Left lung (tissue), 14 donors: ENCODE measurements at places on chromosomes 4 and X.

DNA sequence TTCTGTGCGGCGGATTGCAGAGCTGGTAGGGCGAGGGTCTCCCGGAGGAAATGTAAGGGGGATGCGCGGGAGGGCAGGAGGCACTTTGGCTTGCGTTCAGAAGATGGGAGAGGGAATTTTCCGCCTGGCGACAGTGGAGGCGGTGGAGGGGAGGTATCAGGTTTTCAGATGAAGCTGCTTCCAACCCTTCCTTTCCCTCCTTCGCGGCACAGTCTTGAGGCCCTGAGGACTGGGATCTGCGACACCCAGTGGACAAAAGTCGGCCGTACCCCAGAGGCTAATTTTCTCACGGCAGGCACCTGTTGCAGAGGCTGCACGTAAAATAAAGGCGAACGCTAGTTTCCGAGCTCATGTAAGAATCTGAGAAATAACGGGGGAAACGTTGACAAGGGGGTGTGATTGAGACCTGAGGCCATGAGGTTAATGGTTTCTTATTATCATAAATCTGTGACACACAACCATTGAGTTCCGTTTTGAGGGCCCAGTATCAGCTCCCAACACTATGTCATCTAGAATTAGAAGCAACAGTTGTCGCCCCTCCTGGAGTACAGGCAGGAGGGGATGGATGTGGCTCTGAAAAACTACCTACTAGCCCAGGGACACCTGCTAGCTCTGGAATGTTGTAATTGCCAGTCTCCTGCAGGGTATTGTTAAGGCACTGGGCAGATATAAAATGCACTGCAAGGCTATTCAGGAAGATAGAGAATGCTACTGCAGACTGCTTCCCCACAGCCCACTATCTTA is 1.1 kb downstream of the ZCCHC18 start:
- peaks cover 3% of the 10 kb centered on the region for H3K27me3 ChIP-seq
- H3K36me3 ChIP-seq, result no peaks in the 10 kb centered on the region
- no peaks in the 10 kb centered on the region for H3K4me1 ChIP-seq
- peak overlapping the region; percentile 3 for H3K4me3 ChIP-seq
- no peak overlapping the region for H3K27ac ChIP-seq

DNA sequence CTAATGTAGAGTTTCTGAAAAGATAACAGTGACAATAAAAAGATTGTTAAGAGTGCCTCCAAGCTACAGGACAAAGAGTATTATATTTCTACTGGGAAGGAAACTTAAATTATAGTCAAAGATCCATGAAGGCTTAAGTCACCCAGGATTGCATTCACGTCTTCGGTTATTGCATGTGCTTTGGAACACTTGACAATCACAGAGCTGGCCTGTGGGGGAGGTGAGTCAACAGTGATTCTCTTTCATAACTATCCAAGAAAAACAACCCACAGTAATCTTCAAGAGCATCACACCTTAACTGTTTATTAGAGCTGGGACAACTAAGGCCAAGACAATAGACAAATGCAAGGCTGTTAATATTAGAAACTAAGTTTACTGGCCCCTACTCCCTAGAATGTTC is 40.3 kb downstream of the PDGFC start:
- DNase-seq, result peak; percentile 14
- no peaks in the 10 kb centered on the region for H3K36me3 ChIP-seq
- H3K27ac ChIP-seq, result no peak overlapping the region
- no peaks in the 10 kb centered on the region for H3K4me1 ChIP-seq
- H3K27me3 ChIP-seq, result no peaks in the 10 kb centered on the region

- no peaks in the 10 kb centered on the region for H3K36me3 ChIP-seq
- H3K4me1 ChIP-seq, result no peaks in the 10 kb centered on the region
- no peaks in the 10 kb centered on the region for H3K27me3 ChIP-seq
- no peak for DNase-seq
- no peak overlapping the region for H3K27ac ChIP-seq
These were observed 37.1 kb downstream of the TMEM150C start for GRCh38 chr4:82524570-82525152.

- no peaks in the 10 kb centered on the region for H3K4me1 ChIP-seq
- H3K4me3 ChIP-seq, result no peak overlapping the region
- H3K27ac ChIP-seq, result no peak overlapping the region
- no peaks in the 10 kb centered on the region for H3K36me3 ChIP-seq
- no peak for DNase-seq
- H3K27me3 ChIP-seq, result no peaks in the 10 kb centered on the region
These were observed 10.0 kb upstream of the SPRY1 start for GRCh38 chr4:123386609-123387008.

GRCh38 chr4:182263562-182263961 is 20.4 kb downstream of the TENM3 start:
- H3K27ac ChIP-seq, result no peak overlapping the region
- H3K27me3 ChIP-seq, result no peaks in the 10 kb centered on the region
- no peak for DNase-seq
- H3K36me3 ChIP-seq, result no peaks in the 10 kb centered on the region
- no peak overlapping the region for H3K4me3 ChIP-seq

GRCh38 chr4:172202480-172203076 is 389.4 kb downstream of the GALNTL6 start:
- H3K27me3 ChIP-seq, result no peaks in the 10 kb centered on the region
- no peaks in the 10 kb centered on the region for H3K36me3 ChIP-seq
- DNase-seq, result no peak
- H3K27ac ChIP-seq, result no peak overlapping the region
- H3K4me3 ChIP-seq, result no peak overlapping the region

DNA sequence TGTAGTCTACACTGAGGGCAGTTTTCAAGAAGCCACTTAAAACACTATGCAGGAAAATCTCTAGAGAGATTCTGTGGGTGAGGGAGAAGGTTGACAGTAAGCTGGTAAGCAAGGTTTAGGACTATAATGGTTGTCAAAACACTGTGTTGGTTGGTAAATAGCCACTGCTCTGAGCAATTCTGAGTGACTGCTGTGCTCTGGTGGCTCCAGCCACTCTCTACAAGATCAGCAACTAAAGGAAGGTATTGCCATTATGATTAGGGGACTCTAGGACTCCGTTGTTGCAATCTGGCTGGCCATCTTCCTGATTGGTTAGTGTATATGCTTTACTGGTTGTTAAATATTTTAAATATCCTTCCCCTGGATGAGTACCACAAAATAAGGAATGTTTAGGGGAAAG is 5.5 kb upstream of the FAM47E start:
- H3K4me1 ChIP-seq, result peaks cover 4% of the 10 kb centered on the region
- H3K27me3 ChIP-seq, result peaks cover 12% of the 10 kb centered on the region
- H3K27ac ChIP-seq, result no peak overlapping the region
- DNase-seq, result no peak
- H3K36me3 ChIP-seq, result no peaks in the 10 kb centered on the region

GRCh38 chrX:39222346-39223113 is 421.3 kb downstream of the MID1IP1 start:
- H3K27me3 ChIP-seq, result no peaks in the 10 kb centered on the region
- no peak for DNase-seq
- H3K4me3 ChIP-seq, result no peak overlapping the region
- H3K36me3 ChIP-seq, result no peaks in the 10 kb centered on the region
- H3K27ac ChIP-seq, result no peak overlapping the region

DNA sequence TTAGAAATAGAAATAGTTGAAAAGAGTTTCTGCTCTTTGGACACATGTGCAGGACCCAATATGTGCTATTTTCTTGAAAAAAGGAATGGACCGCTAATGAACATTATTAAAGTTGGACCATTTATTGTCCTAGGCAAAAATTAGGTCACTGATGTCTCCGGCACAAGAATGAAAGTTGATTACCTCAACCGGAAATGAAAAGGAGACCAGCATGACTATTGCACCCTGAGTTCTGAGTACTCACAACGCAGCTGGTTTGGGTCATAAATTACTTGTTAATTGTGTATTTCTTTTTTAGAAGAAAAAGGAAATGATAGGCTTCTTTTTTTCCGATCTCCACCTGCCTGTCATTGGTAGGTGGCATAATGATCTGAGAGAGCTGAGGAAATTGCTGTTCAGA is 232.7 kb downstream of the ARHGAP24 start:
- peak overlapping the region; percentile 51 for H3K27ac ChIP-seq
- H3K4me1 ChIP-seq, result no peaks in the 10 kb centered on the region
- no peak for DNase-seq
- no peaks in the 10 kb centered on the region for H3K27me3 ChIP-seq
- H3K36me3 ChIP-seq, result no peaks in the 10 kb centered on the region

- H3K27ac ChIP-seq, result no peak overlapping the region
- no peaks in the 10 kb centered on the region for H3K36me3 ChIP-seq
- no peaks in the 10 kb centered on the region for H3K4me1 ChIP-seq
- no peaks in the 10 kb centered on the region for H3K27me3 ChIP-seq
- no peak overlapping the region for H3K4me3 ChIP-seq
These were observed 164.3 kb downstream of the PDHA2 start for GRCh38 chr4:96003951-96004740.

DNA sequence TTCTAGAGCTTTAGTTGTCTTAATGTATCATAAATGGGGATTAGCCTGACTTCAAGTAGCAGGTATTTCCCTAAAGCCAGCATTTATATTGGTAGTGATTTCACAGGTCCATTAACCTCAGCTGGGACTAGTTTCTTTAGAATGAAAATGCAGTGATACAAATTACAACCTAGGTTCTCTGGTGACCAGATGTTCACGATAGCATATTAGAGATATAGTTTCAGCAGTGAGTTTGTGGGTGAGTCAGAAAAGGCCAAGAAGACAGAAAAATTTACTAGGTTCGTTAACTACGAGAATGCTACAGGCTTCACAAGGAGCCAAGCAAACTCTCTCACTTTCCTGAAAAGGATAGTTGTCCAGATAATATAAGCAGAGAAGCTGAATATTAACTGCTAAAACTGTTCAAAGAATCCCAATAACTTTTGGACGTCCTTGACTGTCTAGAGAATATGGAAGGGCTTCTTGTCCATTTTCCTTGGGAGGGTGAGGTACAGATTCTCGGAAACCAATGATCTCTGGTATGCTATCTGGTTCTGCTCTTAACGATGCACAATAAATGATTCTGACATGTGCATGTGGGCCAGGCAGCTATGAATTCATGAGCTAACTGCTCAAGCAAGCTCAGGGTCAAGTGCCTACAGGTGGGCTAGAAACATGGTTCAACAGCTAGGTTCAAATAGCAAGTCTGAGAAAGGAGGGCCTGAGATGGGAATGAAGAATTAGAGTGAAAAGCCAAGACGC is 6.0 kb upstream of the SPCS3 start:
- H3K4me3 ChIP-seq, result no peak overlapping the region
- H3K27ac ChIP-seq, result no peak overlapping the region
- H3K36me3 ChIP-seq, result no peaks in the 10 kb centered on the region
- H3K4me1 ChIP-seq, result peaks cover 3% of the 10 kb centered on the region

DNA sequence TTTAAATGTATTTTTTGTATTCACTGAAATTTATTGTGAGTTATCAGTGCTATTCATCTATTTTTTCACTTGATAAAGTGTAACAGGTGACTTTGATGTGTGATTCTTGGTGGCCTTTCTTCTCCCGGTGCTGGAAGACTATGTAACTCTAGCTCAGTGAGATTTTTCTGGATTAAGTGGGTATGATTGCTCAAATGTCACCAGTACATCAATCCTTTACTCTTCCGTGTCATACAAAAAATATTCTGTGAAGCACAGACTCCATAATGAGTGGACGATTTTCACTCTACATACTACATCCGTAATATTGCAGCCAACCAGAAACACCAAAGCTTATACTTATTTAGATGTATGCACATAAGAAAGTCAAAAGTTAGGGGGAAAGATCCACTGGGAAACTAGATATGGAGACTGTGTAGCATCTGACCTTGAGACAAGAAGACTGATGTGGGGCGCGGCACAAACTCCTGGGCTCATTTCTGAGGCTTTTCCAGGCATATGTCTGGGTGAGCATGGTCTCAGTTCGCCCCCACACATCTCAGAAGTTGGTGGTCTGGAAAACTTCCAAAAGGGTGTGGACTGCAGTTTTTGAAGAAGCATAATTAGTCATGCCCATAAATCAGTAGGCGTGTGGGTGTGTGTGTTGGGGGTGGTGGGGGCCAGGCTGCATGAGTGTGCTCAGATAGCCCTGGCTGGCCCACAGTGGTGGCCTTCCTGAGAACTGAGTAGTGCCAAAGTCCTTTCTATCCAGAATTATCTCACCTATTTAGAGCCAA is 53.9 kb upstream of the TENM3 start:
- no peaks in the 10 kb centered on the region for H3K36me3 ChIP-seq
- no peak for DNase-seq

- H3K27ac ChIP-seq, result no peak overlapping the region
- no peak for DNase-seq
- H3K4me1 ChIP-seq, result no peaks in the 10 kb centered on the region
- H3K36me3 ChIP-seq, result no peaks in the 10 kb centered on the region
These were observed 87.6 kb upstream of the TSPAN7 start for GRCh38 chrX:38473701-38474100.

- DNase-seq, result no peak
- H3K36me3 ChIP-seq, result no peaks in the 10 kb centered on the region
- no peak overlapping the region for H3K27ac ChIP-seq
- no peak overlapping the region for H3K4me3 ChIP-seq
- H3K27me3 ChIP-seq, result no peaks in the 10 kb centered on the region
These were observed 38.7 kb upstream of the FGF2 start for GRCh38 chr4:122787940-122788339.

- no peak overlapping the region for H3K27ac ChIP-seq
- no peak for DNase-seq
- H3K36me3 ChIP-seq, result no peaks in the 10 kb centered on the region
These were observed 30.6 kb downstream of the GYG2 start for GRCh38 chrX:2859197-2859797.

GRCh38 chr4:180314972-180315371 is 1928.2 kb upstream of the TENM3 start:
- DNase-seq, result no peak
- no peaks in the 10 kb centered on the region for H3K4me1 ChIP-seq
- no peak overlapping the region for H3K27ac ChIP-seq
- no peaks in the 10 kb centered on the region for H3K27me3 ChIP-seq
- H3K4me3 ChIP-seq, result no peak overlapping the region
- H3K36me3 ChIP-seq, result no peaks in the 10 kb centered on the region

DNA sequence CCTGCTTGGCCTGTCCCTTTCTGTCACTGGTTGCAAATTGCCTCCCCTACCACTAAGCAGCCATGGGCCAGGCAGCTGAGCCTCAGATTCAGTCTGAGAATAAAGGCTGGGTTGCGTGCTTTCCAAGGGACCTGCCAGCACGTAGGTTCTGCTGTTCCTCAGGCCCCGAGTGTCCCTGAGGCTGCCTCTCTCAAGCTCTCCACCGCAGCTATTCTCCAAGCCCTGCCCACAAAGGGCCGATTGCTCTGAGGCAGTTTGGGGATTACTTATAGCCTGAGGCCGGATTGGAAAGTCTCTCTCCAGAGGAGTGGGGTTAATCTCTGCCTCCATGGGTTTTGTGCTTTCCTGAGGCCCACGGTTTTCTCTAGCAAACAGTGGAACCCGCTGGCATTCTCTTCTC is 590.7 kb downstream of the BCOR start:
- no peak for DNase-seq
- no peak overlapping the region for H3K27ac ChIP-seq
- H3K4me3 ChIP-seq, result no peak overlapping the region

- H3K4me1 ChIP-seq, result no peaks in the 10 kb centered on the region
- H3K27me3 ChIP-seq, result peaks cover 60% of the 10 kb centered on the region
- H3K4me3 ChIP-seq, result no peak overlapping the region
- DNase-seq, result no peak
- no peak overlapping the region for H3K27ac ChIP-seq
These were observed 224.8 kb downstream of the STIM2 start for GRCh38 chr4:27085396-27085795.

GRCh38 chr4:182700362-182701160 is 216.6 kb downstream of the DCTD start:
- H3K36me3 ChIP-seq, result no peaks in the 10 kb centered on the region
- no peaks in the 10 kb centered on the region for H3K4me1 ChIP-seq
- H3K27ac ChIP-seq, result no peak overlapping the region
- no peak overlapping the region for H3K4me3 ChIP-seq
- H3K27me3 ChIP-seq, result no peaks in the 10 kb centered on the region

GRCh38 chrX:73615022-73615421 is 52.0 kb downstream of the CHIC1 start:
- H3K27ac ChIP-seq, result no peak overlapping the region
- DNase-seq, result no peak
- no peak overlapping the region for H3K4me3 ChIP-seq
- H3K4me1 ChIP-seq, result no peaks in the 10 kb centered on the region
